ENCODE measurements at places on chromosomes 6 and 20.

DNA sequence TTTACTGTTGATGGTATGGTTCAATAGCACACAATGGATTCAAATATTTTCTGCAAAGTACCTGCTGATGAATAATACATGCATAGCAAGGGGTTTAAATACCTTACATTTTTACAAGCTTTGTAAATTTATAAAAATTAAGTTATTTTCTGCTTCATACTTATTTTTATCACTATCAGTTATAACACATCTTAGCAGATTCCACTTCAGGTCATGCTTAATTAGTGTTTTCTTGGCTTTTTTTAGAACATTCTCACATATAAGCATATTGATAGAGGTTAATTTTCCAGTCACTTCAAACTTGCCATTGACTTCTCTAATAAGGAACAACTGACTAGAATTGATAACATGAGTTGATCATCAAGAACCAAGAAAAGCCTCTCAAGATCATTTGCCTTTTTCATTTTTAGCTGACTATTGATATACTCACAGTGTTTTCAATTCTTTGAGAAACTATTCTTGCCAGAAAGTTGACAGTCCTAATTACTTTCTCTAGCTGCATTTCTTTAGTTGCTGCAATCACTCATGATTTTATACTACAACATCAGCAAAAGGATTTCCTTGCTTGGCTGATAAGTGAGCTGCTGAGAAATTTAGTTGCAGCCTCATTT is 25.8 kb downstream of the PTCHD4 start:
- no peak for DNase-seq

GRCh38 chr6:21115111-21115510 is 478.4 kb upstream of the SOX4 start:
- DNase-seq, result peak; percentile 20

DNA sequence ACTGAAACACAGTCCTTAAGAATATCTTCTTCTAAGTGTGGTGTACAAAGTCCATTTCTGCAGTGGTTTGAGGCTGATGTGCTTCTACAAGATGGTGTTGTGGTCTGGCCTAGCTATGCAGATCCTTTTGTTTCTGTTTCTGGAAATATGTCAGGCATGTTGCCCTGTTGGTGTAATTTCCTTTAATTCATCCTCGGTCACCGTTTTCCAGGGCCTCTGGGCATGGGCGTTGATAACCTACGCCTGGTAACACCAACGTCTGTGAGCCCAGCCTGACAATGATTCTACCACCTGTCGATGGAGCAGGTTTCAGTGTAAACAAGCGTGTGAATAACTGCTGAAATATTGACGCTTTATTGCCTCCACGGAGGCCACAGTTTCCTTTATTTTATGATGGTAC is 33.3 kb upstream of the AFDN start:
- DNase-seq, result no peak

- no peak for DNase-seq
Observed at GRCh38 chr6:105321207-105321606, 81.7 kb downstream of the PREP start.

- no peak for DNase-seq
Observed at GRCh38 chr6:14986370-14986769, 259.5 kb upstream of the JARID2 start.

DNA sequence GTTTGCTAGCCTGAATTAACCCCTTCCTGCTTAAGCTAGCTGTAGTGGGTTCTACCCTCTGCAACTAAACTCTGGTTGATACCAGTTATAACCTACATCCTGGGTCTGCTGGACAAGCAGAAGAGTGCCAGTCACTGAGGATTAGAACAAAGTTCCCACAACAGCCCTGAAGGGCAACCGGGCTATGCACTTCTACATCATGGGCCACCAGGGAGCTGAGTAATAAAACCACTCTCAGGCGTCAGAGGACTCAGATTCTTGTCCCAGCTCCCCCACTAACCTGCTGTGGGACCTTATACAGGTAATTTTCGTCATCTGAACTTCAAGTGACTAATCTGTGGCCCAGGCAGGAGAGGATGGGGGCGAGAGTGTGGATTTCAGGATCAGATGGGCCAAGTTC is 56.8 kb downstream of the EYA2 start:
- no peak for DNase-seq

- DNase-seq, result no peak
Observed at GRCh38 chr6:34104186-34104585, 41.7 kb downstream of the GRM4 start.

GRCh38 chr6:87574237-87574804 is 15.5 kb downstream of the RARS2 start:
- no peak for DNase-seq

DNA sequence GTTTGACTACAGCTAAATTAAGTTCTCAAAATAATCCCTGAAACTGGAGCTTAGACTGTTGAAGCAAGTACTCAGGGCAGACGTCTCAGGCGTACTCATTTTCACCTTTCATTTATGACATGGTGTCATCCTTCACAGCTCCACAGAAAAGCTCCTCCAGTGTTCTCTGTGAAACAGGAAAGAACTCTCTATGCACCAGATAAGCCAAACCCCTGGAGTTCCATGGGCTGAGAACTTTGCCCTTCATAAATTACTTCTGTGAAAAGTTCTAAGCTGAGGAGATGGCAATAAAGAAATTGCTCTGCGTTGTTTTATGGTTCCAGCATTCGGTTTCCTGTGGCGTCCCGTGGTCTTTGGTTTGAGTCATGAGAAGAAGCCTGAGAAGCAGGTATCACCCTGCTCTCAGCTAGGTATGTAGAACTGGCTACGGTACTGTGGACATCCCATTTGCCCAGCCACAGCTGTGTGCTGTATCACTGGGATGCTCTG is 20.2 kb upstream of the RREB1 start:
- no peak for DNase-seq

DNA sequence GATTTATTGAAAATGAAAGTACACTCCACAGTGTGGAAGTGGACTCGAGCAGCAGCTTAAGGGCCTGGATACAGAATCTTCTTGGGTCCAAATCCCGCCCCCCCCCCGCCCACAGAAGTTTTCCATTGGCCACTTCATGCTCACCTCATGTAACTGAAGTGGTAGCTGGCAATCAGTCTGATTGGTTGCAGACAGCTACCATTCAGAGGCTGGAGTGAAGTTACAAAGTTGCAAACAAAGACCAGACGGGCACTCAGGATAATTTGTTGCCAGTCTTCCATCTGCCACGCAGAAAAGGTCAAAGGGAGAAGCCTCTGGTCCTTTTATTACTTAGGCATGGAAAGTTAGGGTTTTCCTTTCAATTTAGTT is 25.8 kb upstream of the FABP7 start:
- DNase-seq, result peak; percentile 48

GRCh38 chr6:77231438-77232305 is 231.6 kb downstream of the HTR1B start:
- DNase-seq, result no peak

- peak; percentile 88 for DNase-seq
Observed at GRCh38 chr6:169452117-169452868, 198.6 kb upstream of the THBS2 start.

- DNase-seq, result no peak
Observed at GRCh38 chr6:22670605-22671004, 101.2 kb downstream of the HDGFL1 start.

- DNase-seq, result no peak
Observed at GRCh38 chr20:31758521-31758920, 19.4 kb downstream of the TPX2 start.

- DNase-seq, result no peak
Observed at GRCh38 chr6:150651808-150652470, 52.3 kb downstream of the PLEKHG1 start.

DNA sequence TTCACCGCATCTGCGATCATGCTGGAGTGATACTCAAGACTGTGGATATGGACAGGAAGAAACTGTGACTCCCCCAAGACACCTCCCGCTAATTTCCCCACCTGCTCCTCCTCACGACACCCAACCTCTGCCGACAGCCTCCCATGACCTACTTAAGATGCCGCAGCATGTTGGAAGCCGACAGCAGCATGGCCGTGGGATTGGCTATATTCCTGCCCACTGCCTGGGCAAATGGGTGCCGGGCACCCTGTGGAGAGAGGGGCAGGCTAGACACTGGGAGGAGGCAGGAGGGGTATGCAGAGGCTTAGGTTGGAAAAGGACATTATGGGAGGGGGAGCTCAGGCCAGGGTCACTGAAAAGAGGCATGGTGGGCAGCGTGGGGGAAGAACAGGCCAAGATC is 4.5 kb downstream of the IDH3B start:
- no peak for DNase-seq

GRCh38 chr6:138196122-138196738 is 22.1 kb downstream of the PBOV1 start:
- no peak for DNase-seq

- no peak for DNase-seq
Observed at GRCh38 chr20:20501128-20501527, 133.2 kb downstream of the INSM1 start.

- no peak for DNase-seq
Observed at GRCh38 chr6:109507490-109508072, 24.6 kb upstream of the ZBTB24 start.

- DNase-seq, result no peak
Observed at GRCh38 chr20:5172903-5173463, 46.2 kb downstream of the CDS2 start.

Data from AG08395 (cell line).